Effector memory CD4-positive, alpha-beta T cell (primary cell): ENCODE measurements at places on chromosomes 4 and X.
A peak's percentile ranks its signal among the peaks of the same experiment; 100 is the strongest.

DNA sequence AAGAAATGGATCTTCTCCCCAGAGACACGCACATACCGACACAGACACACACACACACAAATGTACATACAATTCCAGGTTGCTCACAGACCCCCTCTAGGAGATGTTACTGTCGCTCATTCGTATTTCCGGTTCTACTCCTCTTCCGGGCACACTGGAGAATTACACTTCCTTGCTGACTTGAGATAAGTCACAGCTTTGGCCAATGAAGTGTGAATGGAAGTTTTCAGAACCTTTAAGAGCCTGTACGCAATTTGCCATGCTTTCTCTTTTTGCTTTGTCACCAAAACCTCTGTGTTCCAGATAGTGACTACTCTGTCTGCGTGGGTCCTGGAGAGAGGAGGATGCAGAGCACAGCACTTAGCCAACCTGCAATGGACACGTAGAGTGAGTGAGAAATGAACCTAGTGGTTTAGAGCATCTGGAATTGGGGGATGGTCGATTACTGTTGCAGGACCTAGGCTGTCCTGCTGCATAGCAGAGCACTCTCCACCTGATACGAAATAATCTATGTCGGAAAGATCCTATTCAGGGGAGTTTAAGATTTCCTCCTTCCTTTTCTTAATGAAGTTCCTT, 239.5 kb upstream of the TET2 start:
- no peak overlapping the region for H3K27ac ChIP-seq
- DNase-seq, result no peak
- no peaks in the 10 kb centered on the region for H3K27me3 ChIP-seq
- no peaks in the 10 kb centered on the region for H3K4me1 ChIP-seq
- no peak overlapping the region for H3K4me3 ChIP-seq

- H3K4me1 ChIP-seq, result peaks cover 11% of the 10 kb centered on the region
- H3K36me3 ChIP-seq, result no peaks in the 10 kb centered on the region
- no peaks in the 10 kb centered on the region for H3K27me3 ChIP-seq
- H3K4me3 ChIP-seq, result no peak overlapping the region
- no peak overlapping the region for H3K27ac ChIP-seq
These were observed 28.6 kb downstream of the FAM241A start for GRCh38 chr4:112173593-112174558.

- DNase-seq, result no peak
- H3K36me3 ChIP-seq, result no peaks in the 10 kb centered on the region
- H3K27ac ChIP-seq, result no peak overlapping the region
- H3K27me3 ChIP-seq, result no peaks in the 10 kb centered on the region
- no peak overlapping the region for H3K4me3 ChIP-seq
These were observed 31.8 kb upstream of the MAGEA4 start for GRCh38 chrX:151880895-151881294.

- no peaks in the 10 kb centered on the region for H3K4me1 ChIP-seq
- no peaks in the 10 kb centered on the region for H3K36me3 ChIP-seq
- no peaks in the 10 kb centered on the region for H3K27me3 ChIP-seq
- H3K4me3 ChIP-seq, result no peak overlapping the region
These were observed 20.0 kb downstream of the EMCN start for GRCh38 chr4:100497791-100498190.

- no peaks in the 10 kb centered on the region for H3K4me1 ChIP-seq
- no peak overlapping the region for H3K4me3 ChIP-seq
- no peaks in the 10 kb centered on the region for H3K36me3 ChIP-seq
- no peaks in the 10 kb centered on the region for H3K27me3 ChIP-seq
- DNase-seq, result no peak
These were observed 125.3 kb downstream of the GLUD2 start for GRCh38 chrX:121172703-121173102.

- no peak overlapping the region for H3K27ac ChIP-seq
- DNase-seq, result no peak
- H3K36me3 ChIP-seq, result no peaks in the 10 kb centered on the region
- H3K27me3 ChIP-seq, result no peaks in the 10 kb centered on the region
- H3K4me3 ChIP-seq, result no peak overlapping the region
- H3K4me1 ChIP-seq, result no peaks in the 10 kb centered on the region
These were observed 35.1 kb upstream of the CYP2U1 start for GRCh38 chr4:107896158-107896645.

DNA sequence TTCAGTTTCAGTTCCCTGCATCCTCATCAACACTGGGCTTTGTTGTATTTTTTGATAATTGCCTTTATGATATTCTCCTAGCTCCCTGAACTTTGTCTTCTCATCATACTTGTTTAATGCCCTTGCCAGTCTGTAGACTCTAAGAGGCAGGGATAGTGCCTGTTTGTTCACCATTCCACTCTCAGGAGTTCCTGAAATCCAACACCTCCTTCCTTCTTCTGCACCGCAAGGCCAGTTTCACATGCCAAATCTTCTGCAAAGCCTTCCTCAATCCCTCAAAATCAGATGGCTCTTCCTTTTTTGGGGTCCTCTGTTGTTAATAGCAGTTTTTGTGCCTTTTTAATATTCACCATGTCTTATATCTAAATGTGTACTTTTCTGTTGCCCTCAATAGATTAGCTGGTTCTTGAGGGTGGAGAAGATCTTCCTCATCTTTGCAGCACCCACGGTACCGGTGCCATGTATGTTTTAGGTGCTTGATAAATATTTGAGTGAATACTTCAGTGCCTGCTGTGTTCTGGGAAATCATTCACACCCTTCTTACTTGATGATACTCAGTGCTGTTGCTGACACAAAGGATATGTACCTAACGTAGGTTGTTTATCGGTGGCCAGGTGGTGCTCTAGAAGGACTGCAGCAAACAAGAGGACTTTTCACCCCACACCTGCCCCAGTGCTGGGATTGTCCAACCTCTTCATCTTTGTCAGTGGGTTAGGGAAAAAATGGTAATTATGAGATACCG, 85.3 kb upstream of the LIMCH1 start:
- DNase-seq, result no peak
- no peak overlapping the region for H3K4me3 ChIP-seq
- H3K4me1 ChIP-seq, result no peaks in the 10 kb centered on the region
- H3K36me3 ChIP-seq, result no peaks in the 10 kb centered on the region
- no peaks in the 10 kb centered on the region for H3K27me3 ChIP-seq

GRCh38 chr4:25904748-25905082, 9.3 kb upstream of the SMIM20 start:
- no peaks in the 10 kb centered on the region for H3K4me1 ChIP-seq
- no peak overlapping the region for H3K27ac ChIP-seq
- no peaks in the 10 kb centered on the region for H3K27me3 ChIP-seq

GRCh38 chr4:140611854-140612253, 43.1 kb upstream of the UCP1 start:
- H3K36me3 ChIP-seq, result no peaks in the 10 kb centered on the region
- no peak overlapping the region for H3K4me3 ChIP-seq
- no peak overlapping the region for H3K27ac ChIP-seq
- DNase-seq, result no peak
- no peaks in the 10 kb centered on the region for H3K27me3 ChIP-seq
- no peaks in the 10 kb centered on the region for H3K4me1 ChIP-seq

DNA sequence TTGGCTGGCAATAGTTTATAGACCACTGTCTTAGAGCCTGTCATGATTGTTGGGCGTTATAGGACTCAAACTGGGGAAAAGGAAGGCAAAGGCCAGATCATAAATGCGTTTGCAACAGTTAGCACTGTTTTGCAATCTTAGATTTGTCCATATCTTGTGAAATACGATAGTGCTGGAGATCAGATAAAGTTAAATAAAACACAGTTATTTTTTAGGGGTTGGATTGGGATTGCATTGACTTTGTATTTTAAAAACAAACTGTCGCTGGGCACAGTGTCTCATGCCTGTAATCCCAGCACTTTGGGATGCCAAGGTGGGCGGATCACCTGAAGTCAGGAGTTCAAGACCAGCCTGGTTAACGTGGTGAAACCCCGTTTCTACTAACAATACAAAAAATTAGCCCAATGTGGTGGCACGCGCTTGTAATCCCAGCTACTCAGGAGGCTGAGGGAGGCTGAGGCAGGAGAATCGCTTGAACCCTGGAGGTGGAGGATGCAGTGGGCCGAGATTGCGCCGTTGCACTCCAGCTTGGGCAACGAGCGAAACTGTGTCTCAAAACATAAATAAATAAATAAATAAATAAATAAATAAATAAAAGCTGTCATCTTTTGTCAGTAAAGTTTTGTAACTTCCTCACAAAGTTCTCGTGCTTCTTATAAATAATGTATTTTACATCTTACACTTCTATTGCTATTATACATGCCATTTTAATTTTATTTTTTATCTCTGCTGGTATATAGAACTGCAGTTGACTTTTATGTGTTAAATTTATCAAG, 117.2 kb downstream of the KDM6A start:
- H3K27me3 ChIP-seq, result no peaks in the 10 kb centered on the region
- no peak for DNase-seq
- H3K27ac ChIP-seq, result no peak overlapping the region
- H3K4me1 ChIP-seq, result no peaks in the 10 kb centered on the region
- no peak overlapping the region for H3K4me3 ChIP-seq
- H3K36me3 ChIP-seq, result no peaks in the 10 kb centered on the region

DNA sequence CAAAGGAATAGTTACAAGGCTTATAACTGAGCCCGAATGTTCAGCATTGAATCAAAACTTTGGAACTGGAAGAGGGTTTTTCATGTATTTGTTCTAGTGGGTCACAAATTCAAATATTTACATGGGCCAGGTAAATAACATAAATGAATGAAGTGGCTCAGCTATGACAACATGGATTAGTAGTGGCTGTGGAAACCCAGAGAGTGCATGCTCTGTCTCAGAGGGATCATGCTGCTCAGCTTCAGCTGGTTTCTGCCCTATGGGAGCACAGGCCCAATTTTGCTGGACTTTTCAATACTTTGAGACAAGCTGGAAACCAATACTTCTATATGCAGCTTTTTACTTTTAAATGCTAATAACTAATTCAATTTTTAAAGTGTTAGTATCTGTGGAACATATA, 394.0 kb upstream of the TEX13C start:
- no peak overlapping the region for H3K27ac ChIP-seq
- H3K4me1 ChIP-seq, result no peaks in the 10 kb centered on the region

GRCh38 chrX:129932821-129933321, 26.9 kb downstream of the UTP14A start:
- peak overlapping the region; percentile 25 for H3K4me3 ChIP-seq
- no peaks in the 10 kb centered on the region for H3K36me3 ChIP-seq
- no peaks in the 10 kb centered on the region for H3K4me1 ChIP-seq

DNA sequence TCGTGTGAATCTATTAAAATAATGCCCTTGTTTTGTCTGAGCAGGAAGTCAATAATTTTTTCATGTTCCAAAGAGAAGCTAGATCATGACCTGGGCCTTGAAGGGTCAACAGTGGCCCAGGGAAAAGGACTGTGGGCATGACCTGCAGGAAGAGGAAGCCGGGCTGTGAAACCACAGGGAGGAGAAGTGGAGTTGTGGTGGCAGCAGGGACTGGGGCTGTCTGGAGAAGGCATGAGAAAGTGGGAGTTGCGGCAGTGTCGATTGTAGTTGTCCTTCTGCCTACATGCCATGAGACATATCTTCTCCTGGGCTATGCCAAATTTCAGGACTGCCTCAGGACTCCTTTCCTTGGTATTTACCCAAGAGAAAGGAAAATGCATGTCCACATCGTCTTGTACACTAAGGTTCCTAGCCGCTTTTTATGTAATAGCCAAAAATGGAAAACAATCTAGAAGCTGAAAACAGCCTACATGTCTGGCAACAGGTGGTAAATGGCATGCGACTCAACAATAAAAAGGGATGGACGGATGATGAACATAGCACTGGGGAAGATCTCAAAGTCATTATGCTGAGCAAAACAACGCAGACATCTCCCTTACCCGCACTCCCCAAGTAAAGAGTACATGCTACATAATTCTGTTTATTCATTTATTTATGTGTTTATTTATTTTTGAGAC, 13.6 kb upstream of the PTTG2 start:
- no peak for DNase-seq
- no peaks in the 10 kb centered on the region for H3K27me3 ChIP-seq
- no peaks in the 10 kb centered on the region for H3K4me1 ChIP-seq
- H3K27ac ChIP-seq, result no peak overlapping the region

DNA sequence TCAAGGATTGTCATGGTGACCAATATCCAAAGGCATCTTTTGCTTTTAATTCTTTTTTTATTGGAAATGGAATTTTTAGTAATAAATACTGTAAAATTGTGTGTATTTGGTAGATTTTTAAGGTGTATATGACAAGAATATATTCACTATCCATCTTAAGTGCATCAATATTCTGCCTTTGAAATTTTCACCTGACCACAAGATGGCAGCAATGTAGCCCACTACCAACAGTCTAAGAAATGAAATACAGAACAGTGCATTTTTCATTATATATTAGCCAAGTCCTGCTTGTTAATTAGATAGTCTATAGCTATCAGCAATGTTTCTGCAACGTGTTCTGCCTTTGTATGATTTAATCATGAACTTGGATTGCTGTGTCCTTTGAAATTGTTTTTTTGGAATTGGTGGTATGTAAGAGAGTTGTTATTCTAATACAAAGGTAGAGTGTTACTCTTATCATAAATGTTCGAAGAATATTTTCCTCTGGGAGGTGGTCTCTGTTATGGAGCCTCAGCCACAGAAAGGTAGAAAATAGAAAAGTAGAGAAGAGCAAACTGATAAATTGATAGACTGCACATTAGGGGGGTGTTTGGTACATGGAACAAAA, 38.2 kb downstream of the HPGDS start:
- no peaks in the 10 kb centered on the region for H3K27me3 ChIP-seq
- no peak overlapping the region for H3K4me3 ChIP-seq
- no peak for DNase-seq

DNA sequence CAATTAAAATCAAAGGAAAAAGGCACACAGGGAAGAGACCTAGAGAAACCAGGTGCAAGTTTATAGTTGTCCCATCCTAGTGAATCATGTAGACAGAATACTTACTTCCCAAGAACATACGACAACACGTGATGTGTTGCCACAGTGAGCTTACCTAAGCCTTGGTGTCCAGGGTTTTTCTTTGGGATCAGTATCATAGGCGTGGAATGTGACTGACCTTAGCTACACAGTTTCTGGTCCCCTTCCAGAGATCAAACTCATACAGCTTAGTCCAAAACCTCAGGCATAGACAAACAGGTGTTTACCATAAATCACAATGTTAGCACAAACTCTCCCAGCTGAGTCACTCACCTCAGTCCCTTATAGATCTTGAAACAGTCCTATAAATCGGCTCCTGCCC, 17.7 kb downstream of the SLC25A31 start:
- no peak overlapping the region for H3K4me3 ChIP-seq
- no peaks in the 10 kb centered on the region for H3K36me3 ChIP-seq
- no peaks in the 10 kb centered on the region for H3K27me3 ChIP-seq
- no peak for DNase-seq

DNA sequence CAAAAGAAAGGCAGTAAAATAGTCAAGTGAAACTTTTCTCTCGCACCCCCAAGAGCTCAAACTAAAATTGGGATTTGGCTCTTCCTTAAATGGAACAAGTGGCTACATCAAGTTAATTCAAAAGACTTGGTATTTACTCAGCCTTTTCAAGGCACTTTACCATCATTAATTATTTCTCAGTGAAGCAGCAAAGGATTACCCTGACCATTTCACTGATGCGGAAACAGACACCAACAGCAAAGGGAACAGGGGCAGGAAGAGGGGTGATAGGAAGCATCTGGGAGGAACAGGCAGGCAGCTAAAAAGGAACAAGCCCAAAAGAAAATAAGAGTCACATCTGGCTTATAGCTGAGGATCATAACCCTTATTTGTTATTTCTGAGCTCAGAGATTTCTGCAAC, 2.7 kb downstream of the SCML2 start:
- H3K27me3 ChIP-seq, result no peaks in the 10 kb centered on the region
- no peak overlapping the region for H3K27ac ChIP-seq
- no peaks in the 10 kb centered on the region for H3K36me3 ChIP-seq
- no peak for DNase-seq
